ENCODE measurements at places on chromosomes 3 and 15.

DNA sequence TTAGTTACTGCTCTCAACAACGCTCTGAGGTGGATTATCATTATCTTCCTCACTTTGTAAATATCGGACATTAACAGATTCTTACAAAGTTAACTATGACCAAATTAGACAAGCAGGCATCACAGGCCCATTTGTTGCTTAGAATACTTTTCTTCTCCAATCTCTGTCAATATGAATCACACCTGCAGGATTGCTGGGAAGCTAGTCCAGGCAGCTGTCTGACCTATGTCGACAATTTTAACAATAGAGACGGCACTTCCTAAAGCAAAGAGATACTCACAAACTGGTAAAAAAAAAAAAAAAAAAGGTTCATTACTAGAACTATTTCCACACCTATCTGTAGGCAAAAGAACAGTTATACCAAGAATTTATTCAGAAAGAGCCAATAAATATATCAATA lies 85.3 kb downstream of the DPH6 start:
- no peak for DNase-seq

GRCh38 chr3:145079436-145079835 lies 1081.5 kb downstream of the PLOD2 start:
- no peak for DNase-seq

- no peak for DNase-seq
Observed at GRCh38 chr3:130748981-130749380, 2.4 kb upstream of the PIK3R4 start.

GRCh38 chr15:72850833-72851232 lies 67.3 kb upstream of the ADPGK start:
- DNase-seq: no peak

GRCh38 chr3:157868196-157868595 lies 238.0 kb downstream of the SHOX2 start:
- no peak for DNase-seq

- no peak for DNase-seq
Observed at GRCh38 chr3:149810846-149811245, 2.2 kb upstream of the RNF13 start.

- DNase-seq: no peak
Observed at GRCh38 chr3:16723978-16724377, 118.8 kb upstream of the DAZL start.

DNA sequence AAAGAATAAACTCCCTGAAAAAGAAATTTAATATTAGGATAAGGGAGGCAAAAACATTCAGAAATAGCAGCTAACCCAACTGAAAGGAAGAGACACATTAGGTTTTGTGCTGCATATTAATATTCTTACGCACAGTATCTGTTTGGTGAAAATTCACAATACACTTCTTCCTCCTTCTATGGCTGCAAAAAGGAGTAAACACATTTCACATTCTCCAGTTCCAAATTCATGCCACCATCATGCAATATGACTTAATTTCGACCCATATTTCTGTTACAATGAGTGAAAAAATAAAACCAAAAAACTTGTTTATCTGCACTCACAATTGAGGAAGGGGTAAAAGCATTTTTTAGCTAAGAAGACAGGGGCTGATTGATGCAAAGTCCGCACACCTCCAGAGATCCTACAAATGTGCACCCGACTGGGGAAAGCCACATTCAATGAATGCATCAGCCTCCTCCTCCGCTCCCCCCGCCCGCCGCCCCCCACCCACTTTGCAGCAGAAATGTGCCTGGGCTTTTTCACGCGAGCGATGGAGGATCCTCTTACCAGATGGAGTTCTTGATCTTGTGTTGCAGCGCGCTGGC lies 1.0 kb downstream of the RFX7 start:
- no peak for DNase-seq

- no peak for DNase-seq
Observed at GRCh38 chr3:64031540-64032508, 8.5 kb upstream of the PSMD6 start.

GRCh38 chr15:51322621-51323296 lies 15.6 kb downstream of the CYP19A1 start:
- DNase-seq: no peak

Measured in activated CD4-positive, alpha-beta T cell treated with anti-CD3 and anti-CD28 coated beads, Interleukin-10, Interleukin-2, amounts not matched to agents 100 ng/mL and 50 ng/mL, durations not matched to agents 16 hours and 8 hours (primary cell).